ENCODE measurements at places on chromosomes 1 and 21. TPM values are rescaled to one million over a fixed set of nuclear protein-coding genes. Genes with fewer than 3 reads are reported as not detected.

WNT2B gene
- 6.3 TPM for total RNA-seq

GFI1 gene
- total RNA-seq, result 0.52 TPM

AGT gene
- 10.4 TPM for total RNA-seq

TNFRSF1B gene
- 9.9 TPM for total RNA-seq

KCNK1 gene
- total RNA-seq, result 1.6 TPM

SNX27 gene
- total RNA-seq, result 36.0 TPM

CR2 gene
- total RNA-seq, result not detected

AVPR1B gene
- 0.52 TPM for total RNA-seq

SPRR1A gene
- total RNA-seq, result not detected

SERTAD4 gene
- 1.6 TPM for total RNA-seq

TRIM67 gene
- total RNA-seq, result under 0.01 TPM

KISS1 gene
- not detected for total RNA-seq

ACOT11 gene
- 4.7 TPM for total RNA-seq

GNAT2 gene
- not detected for total RNA-seq

TBX19 gene
- 1.0 TPM for total RNA-seq

ACKR1 gene
- 4.7 TPM for total RNA-seq

CD52 gene
- total RNA-seq, result not detected

TNFAIP8L2 gene
- 4.2 TPM for total RNA-seq

CLCA4 gene
- total RNA-seq, result not detected

CFHR3 gene
- 1.0 TPM for total RNA-seq

RUNX3 gene
- under 0.01 TPM for total RNA-seq

USH2A gene
- total RNA-seq, result 0.52 TPM

OR2T1 gene
- total RNA-seq, result not detected

IL10RB gene
- total RNA-seq, result 23.0 TPM

ATF3 gene
- 4.7 TPM for total RNA-seq

PGLYRP3 gene
- not detected for total RNA-seq

FCER1G gene
- total RNA-seq, result 16.2 TPM

ABCA4 gene
- total RNA-seq, result 2.1 TPM

RIMS3 gene
- total RNA-seq, result 0.52 TPM

C1orf210 gene
- total RNA-seq, result not detected

ARHGAP30 gene
- total RNA-seq, result 4.2 TPM

SUSD4 gene
- total RNA-seq, result 4.7 TPM

LRRIQ3 gene
- total RNA-seq, result 1.0 TPM

GBP2 gene
- 1.6 TPM for total RNA-seq

IL10 gene
- total RNA-seq, result 1.6 TPM

MROH9 gene
- total RNA-seq, result not detected

CLCN6 gene
- 3.7 TPM for total RNA-seq

CYP4A11 gene
- total RNA-seq, result under 0.01 TPM

RIT1 gene
- total RNA-seq, result 21.4 TPM

DCDC2B gene
- total RNA-seq, result not detected

PTPN14 gene
- 19.8 TPM for total RNA-seq

CBS gene
- total RNA-seq, result 7.3 TPM

APOBEC4 gene
- total RNA-seq, result not detected

CRP gene
- not detected for total RNA-seq

DNALI1 gene
- 1.0 TPM for total RNA-seq

SLC9C2 gene
- under 0.01 TPM for total RNA-seq
